ENCODE measurements at places on chromosomes 5 and 9.
A peak's percentile ranks its signal among the peaks of the same experiment; 100 is the strongest.

DNA sequence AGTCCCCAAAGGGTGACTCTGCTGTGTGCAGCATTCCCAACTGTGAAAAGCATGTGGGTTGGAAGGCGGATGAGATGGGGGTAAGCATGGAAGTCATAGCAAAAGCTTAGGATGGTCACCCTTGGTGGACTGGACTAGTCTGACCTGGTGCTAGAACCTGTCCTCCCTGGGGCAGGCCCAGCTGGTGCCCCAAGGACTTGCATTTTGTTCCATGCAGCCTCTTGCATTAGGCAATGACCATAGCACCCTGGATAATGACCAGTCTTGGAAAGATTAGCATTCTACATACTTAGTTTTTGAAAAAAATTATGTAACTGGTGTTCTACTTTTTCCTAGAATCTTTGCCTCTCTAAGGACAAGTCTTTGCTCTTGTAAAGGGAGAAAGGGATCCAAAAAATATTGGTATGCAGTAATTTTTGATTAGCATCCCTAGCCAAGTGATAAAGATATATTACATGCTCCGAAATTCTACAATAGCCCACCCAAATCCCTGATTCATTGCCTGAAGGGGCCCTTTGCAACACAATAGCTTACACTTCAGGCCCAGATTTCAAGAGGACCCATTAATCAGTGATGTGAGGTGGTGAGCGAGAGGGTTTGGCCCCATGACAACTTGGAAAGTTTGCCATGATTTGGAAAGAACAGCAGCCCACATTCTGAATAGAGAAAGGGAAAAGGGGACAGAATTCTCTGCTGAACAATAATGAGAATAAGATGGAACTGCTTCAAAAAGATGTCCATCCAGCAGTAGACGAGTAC is 93.3 kb upstream of the CD180 start:
- no peaks in the 10 kb centered on the region for H3K27me3 ChIP-seq
- no peaks in the 10 kb centered on the region for H3K36me3 ChIP-seq

DNA sequence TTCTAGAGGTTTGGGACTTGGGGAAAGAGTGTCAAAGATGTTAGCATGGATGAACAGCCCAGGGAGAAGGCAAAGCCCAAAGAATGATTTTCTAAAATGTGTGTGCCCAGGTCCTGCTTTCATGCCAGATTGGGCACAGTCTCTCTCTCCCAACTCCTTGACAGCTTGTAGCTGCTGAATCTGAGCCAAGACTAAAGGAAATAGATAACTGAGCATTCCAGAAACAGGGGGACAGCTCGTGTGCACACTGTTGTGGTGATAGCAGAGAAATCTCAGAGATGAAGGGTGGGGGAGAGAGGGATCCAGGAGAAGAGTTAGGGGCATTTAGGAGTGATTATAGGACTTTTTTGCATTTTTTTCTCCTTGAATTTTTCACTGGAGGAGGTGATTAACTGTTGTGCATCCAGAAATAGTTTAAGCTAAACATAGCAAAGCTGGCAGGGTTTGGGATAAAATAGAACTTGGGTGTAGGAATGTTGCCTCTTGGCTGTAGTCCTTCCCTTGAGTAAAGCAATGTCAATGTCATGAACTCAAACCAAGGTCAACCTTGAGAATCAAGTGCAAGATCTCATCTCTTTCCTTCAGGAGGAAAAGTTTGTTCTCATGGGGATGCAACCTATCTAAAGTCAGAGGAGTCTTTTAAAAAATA is 245.9 kb downstream of the SH3GL2 start:
- no peaks in the 10 kb centered on the region for H3K4me1 ChIP-seq
- no peaks in the 10 kb centered on the region for H3K27me3 ChIP-seq

GRCh38 chr9:101356619-101357018 is 28.2 kb downstream of the BAAT start:
- no peaks in the 10 kb centered on the region for H3K27me3 ChIP-seq
- DNase-seq: no peak
- H3K36me3 ChIP-seq: no peaks in the 10 kb centered on the region
- no peak overlapping the region for H3K4me3 ChIP-seq
- H3K27ac ChIP-seq: no peak overlapping the region

GRCh38 chr5:168092209-168093185 is 198.9 kb upstream of the WWC1 start:
- H3K36me3 ChIP-seq: no peaks in the 10 kb centered on the region
- H3K27me3 ChIP-seq: no peaks in the 10 kb centered on the region
- DNase-seq: no peak
- H3K4me3 ChIP-seq: no peak overlapping the region
- H3K27ac ChIP-seq: no peak overlapping the region
- H3K4me1 ChIP-seq: no peaks in the 10 kb centered on the region

DNA sequence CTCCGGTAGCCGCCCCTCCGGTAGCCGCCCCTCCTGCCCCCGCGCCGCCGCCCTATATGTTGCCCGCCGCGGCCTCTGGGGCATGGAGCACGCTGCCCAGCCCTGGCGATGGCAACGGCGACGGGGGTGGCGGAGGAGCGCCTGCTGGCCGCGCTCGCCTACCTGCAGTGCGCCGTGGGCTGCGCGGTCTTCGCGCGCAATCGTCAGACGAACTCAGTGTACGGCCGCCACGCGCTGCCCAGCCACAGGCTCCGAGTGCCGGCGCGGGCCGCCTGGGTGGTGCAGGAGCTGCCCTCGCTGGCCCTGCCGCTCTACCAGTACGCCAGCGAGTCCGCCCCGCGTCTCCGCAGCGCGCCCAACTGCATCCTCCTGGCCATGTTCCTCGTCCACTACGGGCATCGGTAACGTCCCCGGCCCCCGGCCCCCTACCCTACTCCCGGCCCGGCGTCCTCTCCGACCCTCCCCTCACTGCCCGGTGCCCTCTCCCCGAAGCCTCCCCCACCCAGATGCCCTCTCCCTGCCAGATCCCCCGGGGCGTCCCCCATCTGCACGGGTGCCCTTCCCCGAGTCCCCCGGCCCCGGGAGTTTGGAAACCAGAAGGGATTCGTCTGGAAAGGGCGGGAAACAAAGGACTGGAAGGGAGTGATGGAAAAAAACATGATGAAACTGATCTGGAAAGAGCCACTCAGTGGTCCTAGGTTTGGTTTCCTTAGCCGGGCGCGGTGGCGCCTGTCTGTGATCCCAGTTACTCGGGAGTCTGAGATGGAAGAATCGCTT is 417 bp downstream of the SRD5A1 start:
- DNase-seq: no peak
- H3K27me3 ChIP-seq: no peaks in the 10 kb centered on the region
- H3K36me3 ChIP-seq: no peaks in the 10 kb centered on the region
- H3K4me1 ChIP-seq: peaks cover 20% of the 10 kb centered on the region
- peak overlapping the region; percentile 87 for H3K4me3 ChIP-seq
- H3K27ac ChIP-seq: peak overlapping the region; percentile 95

DNA sequence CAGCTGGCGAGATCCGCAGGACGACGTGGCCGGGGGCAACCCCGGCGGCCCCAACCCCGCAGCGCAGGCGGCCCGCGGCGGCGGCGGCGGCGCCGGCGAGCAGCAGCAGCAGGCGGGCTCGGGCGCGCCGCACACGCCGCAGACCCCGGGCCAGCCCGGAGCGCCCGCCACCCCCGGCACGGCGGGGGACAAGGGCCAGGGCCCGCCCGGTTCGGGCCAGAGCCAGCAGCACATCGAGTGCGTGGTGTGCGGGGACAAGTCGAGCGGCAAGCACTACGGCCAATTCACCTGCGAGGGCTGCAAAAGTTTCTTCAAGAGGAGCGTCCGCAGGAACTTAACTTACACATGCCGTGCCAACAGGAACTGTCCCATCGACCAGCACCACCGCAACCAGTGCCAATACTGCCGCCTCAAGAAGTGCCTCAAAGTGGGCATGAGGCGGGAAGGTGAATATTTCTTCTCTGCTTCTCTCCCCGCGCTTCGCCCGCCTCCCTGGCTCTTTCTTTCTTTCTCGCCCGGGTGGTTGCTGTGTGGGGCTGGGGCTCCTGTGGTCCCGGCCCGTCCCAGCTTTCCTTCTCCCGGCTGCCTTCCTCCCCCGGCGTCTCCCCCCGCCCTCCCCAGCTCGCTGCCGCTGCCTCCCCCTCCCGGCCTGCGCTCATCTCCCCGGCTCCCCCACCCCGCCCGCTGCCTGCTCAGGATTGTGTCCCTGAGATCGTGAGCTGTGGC is 2.2 kb downstream of the NR2F1 start:
- no peaks in the 10 kb centered on the region for H3K36me3 ChIP-seq
- no peak overlapping the region for H3K27ac ChIP-seq
- peaks cover 73% of the 10 kb centered on the region for H3K27me3 ChIP-seq
- no peak for DNase-seq
- peaks cover 23% of the 10 kb centered on the region for H3K4me1 ChIP-seq
- peak overlapping the region; percentile 54 for H3K4me3 ChIP-seq

- no peak overlapping the region for H3K4me3 ChIP-seq
- no peaks in the 10 kb centered on the region for H3K36me3 ChIP-seq
- no peaks in the 10 kb centered on the region for H3K4me1 ChIP-seq
- no peaks in the 10 kb centered on the region for H3K27me3 ChIP-seq
- DNase-seq: no peak
- H3K27ac ChIP-seq: no peak overlapping the region
Observed at GRCh38 chr9:130254747-130255630, 10.6 kb upstream of the HMCN2 start.

DNA sequence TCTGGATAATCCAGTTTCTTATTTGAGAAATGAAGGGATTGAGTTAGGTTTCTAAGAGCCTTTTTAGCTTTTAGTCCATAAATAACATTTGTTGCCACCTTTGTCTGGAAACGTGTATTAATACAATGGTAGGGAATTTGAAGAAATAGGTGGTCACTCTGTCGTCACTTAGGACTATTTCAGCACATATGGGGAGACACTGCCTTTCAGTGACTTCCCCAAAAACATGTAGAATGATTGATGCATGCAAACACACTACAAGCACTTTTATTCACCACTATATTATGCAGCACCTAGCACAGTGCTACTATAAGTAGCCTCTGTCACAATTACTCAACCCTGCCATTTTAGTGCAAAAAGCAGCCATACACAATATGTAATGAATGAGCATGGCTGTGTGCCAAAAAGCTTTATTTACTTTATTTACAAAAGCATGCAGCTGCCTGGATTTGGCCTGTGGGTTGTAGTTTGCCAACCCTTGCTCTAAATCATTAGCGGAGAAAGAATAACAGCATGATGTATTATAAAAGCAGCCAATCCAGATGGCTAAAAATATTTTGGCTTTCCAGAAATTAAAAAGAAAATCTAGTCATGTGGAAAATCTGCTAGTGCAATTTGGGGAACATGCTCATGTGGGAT is 154.2 kb upstream of the HMHB1 start:
- no peak overlapping the region for H3K27ac ChIP-seq
- no peaks in the 10 kb centered on the region for H3K36me3 ChIP-seq
- H3K27me3 ChIP-seq: no peaks in the 10 kb centered on the region
- H3K4me1 ChIP-seq: no peaks in the 10 kb centered on the region

- H3K4me1 ChIP-seq: no peaks in the 10 kb centered on the region
- no peak overlapping the region for H3K27ac ChIP-seq
- DNase-seq: no peak
- no peak overlapping the region for H3K4me3 ChIP-seq
Observed at GRCh38 chr5:69431424-69432303, 16.7 kb downstream of the MARVELD2 start.

GRCh38 chr5:78803941-78804340 is 155.4 kb upstream of the LHFPL2 start:
- H3K27me3 ChIP-seq: no peaks in the 10 kb centered on the region
- DNase-seq: no peak
- H3K4me1 ChIP-seq: no peaks in the 10 kb centered on the region
- H3K36me3 ChIP-seq: no peaks in the 10 kb centered on the region
- no peak overlapping the region for H3K4me3 ChIP-seq

DNA sequence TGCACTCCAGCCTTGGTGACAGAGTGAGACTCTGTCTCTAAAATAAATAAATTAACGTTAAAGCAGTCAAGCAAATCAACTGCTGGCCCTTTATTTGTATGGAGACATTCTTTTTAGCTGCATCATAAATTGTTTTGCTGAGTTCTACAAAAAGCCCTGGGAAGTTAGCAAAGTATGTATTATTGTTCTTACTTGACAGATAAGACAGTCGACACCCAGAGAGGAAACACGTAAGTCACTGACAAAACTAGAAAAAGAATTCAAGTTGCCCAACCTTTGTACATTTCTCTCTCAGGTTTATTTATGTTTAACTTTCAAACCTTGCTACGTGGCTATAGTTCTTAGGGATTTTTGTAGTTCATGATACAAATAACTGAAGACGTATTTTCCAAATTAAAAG is 40.4 kb upstream of the MACIR start:
- no peak for DNase-seq
- no peaks in the 10 kb centered on the region for H3K36me3 ChIP-seq
- H3K27ac ChIP-seq: no peak overlapping the region
- no peaks in the 10 kb centered on the region for H3K27me3 ChIP-seq
- H3K4me1 ChIP-seq: no peaks in the 10 kb centered on the region
- H3K4me3 ChIP-seq: no peak overlapping the region

GRCh38 chr9:72949244-72949582 is 3.6 kb downstream of the ALDH1A1 start:
- peak overlapping the region; percentile 40 for H3K4me3 ChIP-seq
- no peaks in the 10 kb centered on the region for H3K36me3 ChIP-seq
- H3K4me1 ChIP-seq: peaks cover 21% of the 10 kb centered on the region
- peak overlapping the region; percentile 78 for H3K27ac ChIP-seq
- H3K27me3 ChIP-seq: no peaks in the 10 kb centered on the region

DNA sequence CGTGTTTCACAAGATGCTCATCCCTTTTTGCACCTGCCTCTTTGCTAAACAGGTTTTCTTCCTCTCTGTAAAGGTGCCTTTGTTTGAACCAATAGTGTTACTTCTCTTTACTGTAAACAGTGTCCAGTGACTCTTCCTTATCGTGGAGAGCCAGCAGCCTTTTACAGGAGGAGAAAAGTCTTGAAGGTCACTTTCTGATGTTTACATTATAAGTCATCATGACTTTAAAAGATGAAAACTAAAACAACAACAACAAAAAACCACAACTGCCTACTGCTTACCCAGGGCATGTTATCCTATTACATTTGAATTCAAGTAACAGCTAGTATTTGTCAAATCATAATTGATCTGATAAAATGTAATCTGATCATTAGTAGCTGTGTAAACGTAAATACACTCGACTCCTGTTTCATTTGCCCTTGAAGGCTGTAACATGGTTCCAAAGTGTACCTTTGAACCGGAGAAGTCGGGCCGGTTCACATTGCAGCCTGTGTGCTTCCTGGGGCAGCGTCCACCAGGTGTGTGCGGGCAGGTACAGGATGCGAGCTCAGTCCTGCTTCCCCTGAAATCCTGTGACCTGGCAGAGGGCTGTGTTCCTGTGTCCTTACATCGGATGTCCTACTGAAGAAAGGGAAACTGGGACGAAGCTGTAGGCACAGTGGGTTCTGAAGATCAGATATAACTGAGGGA is 118.1 kb downstream of the C9orf152 start:
- H3K27me3 ChIP-seq: no peaks in the 10 kb centered on the region
- no peak overlapping the region for H3K4me3 ChIP-seq
- H3K27ac ChIP-seq: no peak overlapping the region

Data from gastrocnemius medialis (tissue), 4 donors.